ENCODE measurements at places on chromosomes 12 and 14.

GRCh38 chr12:46983959-46984841 lies 95.2 kb upstream of the PCED1B start:
- peak; percentile 29 for DNase-seq

DNA sequence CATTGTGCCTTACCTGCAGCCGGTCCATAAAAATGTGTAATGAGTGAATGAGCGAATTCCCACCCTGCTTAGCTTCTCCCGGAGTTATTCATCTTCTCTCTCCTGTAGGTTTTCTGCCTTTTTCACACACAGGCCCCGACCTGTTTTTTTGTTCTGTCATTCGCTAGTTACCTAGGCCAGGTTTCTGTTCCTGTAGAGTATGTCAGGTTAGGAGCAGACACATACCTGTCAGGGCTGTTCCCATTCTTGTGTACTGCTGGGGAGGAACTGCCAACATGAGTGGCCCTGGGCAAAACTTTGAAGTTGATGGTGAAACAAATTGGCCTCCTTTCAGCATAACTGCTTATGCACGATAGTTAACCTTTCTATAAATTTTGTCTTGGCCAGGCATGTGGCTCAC lies 140.1 kb downstream of the SYNE2 start:
- no peak for DNase-seq

GRCh38 chr12:131097202-131098177 lies 143.8 kb downstream of the ADGRD1 start:
- DNase-seq = no peak

DNA sequence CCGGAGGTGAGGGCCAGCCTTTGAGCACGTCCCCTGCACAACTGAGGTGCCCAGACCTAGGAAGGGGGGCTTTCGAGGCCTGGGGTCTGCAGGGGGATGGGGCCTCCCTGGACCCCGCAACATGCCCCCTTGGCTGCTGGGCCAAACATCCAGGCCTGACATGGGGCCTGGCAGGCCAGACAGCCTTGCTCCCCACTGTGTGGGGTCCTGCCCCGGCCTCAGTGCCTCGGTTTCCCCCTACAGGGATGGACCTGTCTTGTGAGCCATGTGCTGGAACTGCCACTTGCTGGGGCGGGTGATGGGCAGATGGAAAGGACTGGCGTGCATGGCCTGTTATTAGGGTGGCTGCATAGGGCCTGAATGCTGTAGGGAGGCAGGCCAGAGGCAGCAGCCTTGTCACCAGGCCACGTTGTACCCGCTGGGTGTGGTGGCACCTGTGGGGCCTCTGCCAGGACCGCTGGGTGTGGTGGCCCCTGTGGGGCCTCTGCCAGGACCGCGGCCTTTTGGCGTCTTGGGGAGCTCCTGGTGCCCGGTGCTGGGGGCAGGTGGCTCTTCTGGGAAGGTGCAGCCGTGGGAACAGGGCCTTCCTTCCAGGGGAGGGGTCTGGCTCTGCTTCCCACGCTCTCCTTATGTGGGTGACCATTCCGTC lies 20.4 kb downstream of the ASPG start:
- DNase-seq = no peak

DNA sequence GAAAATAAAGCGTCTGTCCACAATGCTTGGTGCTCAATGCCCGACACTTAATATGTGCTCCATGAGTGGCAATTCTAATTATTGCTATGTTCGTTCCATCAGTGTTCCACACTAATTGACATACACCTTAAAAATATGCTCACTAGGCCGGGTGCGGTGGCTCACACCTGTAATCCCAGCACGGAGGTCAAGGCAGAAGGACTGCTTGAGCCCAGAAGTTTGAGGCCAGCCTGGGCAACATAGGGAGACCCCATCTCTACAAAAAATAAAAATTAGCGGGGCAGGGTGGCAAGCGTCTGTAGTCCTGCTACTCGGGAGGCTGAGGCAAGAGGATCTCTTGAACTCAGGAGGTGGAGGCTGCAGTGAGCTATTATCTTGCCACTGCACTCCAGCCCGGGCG lies 635 bp upstream of the HECTD4 start:
- DNase-seq = no peak

DNA sequence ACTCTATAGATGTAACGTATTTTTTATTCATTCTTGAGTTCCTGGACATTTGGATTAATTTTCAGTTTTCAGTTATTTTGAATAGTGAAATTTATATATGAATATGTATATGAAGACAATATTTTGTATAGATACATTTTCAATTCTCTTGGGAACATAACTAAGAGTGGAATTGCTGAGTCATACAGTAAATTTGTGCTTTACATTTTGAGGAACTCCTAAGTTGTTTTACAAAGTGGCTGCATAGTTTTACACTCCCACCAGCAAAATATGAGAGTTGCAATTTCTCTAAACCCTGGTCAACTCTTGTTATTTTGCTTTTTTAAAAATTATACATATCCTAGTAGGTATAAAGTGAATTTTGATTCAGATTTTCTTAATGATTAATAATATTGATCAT lies 1838.6 kb upstream of the SEL1L start:
- DNase-seq = no peak

DNA sequence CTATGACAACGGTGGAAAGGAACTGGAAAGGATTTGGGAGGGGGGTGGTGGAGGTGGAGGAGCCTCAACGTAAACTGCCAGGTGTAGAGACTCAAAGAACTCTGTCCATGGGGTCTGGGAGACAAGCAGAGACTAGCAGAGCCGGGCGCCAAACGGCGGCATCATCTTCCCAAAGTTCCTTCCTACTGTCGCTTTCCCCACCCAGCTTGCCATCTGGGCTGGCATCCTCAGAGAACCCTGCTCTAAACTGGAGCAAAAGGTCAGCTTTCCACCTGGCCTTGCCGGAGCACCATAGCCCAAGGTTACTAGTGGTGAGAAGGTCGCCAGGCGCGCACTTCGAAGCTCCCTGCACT lies 4.0 kb upstream of the IRF2BPL start:
- DNase-seq = no peak

DNA sequence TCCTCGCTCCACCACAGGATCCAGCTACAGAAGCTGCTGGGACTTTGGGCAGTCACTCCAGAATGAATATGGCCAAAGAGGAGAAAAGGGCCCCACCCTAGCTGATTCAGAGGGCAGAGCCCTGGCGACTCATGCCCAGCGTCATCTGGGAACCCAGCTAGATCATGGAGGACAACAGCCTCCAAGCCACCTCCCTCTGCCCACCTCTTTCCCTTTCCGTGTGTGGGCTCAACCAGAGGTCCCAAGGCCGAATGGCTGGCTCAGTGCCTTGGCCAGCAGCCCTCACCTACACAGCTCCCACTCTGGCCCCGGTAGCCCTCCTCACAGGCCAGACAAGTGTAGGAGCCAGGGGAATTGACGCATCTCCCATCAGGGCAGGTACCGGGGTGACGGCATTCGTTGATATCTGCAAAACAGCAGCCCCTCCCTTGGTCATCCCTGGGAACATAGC lies 17.4 kb downstream of the ISCA2 start:
- DNase-seq = no peak

GRCh38 chr12:72901685-72902084 lies 629.5 kb downstream of the TRHDE start:
- no peak for DNase-seq

DNA sequence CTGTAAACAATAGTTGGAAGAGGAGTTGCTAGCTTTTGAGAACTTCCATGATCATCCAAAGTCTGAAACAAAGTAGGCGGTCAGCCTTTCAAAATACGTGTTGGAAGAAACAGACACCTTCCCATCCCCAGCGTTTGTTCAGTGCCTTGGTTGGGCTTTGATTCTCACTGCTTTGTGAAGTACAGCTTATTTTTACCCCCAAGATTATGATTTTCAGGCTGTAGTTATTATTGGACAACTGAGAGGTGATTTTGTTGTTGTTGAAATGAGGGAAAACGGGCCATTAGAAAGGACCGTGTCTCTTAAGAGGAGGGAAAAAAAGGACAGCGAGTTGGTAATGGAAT lies 921 bp upstream of the CEP83 start:
- DNase-seq = no peak

GRCh38 chr12:113232840-113233585 lies 11.7 kb downstream of the TPCN1 start:
- DNase-seq = no peak

DNA sequence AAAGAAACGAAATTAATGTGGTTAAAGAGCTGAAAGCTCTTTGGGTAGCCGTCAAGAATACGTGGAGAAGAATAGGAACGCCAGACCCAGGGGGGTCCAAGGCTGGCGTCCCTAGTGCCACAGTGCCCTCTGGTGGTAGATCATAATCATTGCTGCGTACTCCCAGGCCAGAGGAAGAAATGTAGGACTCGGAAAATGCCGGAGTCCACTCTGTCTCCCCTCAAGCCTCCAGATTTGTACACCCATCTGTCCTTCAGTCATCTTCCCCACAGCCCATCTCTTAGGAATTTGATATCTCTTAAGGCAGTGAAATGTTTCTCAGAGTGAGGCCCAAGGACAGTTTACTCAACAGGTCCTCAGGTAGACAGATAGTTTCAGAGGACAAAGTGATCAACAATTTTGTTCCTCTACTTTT lies 25.4 kb upstream of the PLEKHG6 start:
- DNase-seq = no peak

DNA sequence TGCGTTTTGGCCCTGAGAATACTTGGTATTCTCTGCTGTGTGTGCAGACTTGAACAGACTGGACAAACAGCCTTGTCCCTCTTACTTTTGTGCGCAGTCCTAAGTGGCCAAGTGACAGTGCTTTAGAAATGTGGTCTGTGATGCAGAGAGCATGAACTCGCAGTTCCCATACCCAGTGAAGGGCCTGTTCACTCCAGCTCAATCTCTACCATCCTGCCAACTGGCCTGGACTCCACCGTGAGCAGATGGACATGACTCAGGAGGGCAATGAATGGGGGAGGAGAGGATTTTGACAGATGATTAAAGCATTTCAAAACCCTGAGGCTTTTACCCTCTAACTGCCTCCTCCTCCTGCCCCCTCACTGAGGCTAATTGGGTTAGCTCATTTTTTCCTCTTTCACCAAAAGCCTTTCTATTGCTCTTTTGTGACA lies 62.5 kb upstream of the PYGL start:
- peak; percentile 8 for DNase-seq

GRCh38 chr14:51444353-51445000 lies 204.4 kb downstream of the TMX1 start:
- DNase-seq = no peak
